Right lobe of liver (tissue), 6 donors: ENCODE measurements at places on chromosomes 13 and 19.

GRCh38 chr13:97979051-97979450, 25.6 kb downstream of the IPO5 start:
- no peak for DNase-seq

DNA sequence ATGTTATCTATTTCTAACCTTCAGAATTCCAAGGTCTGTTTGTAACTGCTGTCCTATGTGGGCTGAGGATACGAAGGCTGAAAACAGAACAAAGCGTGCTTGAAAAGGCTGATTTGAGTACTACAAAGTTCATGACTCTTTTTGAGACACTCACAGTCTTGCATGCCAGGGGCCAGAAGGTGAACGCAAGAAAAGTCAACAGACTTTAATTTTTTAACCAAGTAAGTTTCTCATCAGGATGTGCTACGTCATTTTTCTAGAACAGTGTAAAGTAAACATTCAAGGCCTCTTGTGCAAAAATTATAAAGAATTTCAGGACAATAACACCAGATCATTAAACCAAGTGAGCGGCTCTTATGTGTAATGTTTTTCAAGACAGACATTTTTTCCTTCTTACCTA, 163.5 kb downstream of the COG6 start:
- no peak for DNase-seq

DNA sequence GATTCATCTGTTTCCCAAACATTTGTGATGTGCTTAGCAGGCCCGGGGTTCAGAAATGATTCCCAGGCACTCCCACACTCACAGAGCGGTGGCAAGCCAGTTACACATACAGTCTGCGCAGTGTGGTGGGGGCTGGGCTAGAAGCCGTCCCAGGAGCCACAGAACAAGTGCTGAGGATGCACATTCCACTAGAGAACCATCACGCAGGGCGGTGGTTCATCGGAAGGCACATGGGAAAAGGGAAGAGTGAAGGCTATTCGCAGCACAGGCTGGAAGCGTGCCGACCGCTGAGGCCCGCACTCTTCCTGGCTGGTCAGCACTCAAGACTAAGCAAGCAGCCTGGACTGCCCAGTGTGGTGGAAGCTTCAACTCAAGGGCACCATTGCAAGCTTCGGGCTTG, 126.3 kb upstream of the SLC7A1 start:
- no peak for DNase-seq

GRCh38 chr13:32208860-32209259, 106.3 kb downstream of the ZAR1L start:
- no peak for DNase-seq

DNA sequence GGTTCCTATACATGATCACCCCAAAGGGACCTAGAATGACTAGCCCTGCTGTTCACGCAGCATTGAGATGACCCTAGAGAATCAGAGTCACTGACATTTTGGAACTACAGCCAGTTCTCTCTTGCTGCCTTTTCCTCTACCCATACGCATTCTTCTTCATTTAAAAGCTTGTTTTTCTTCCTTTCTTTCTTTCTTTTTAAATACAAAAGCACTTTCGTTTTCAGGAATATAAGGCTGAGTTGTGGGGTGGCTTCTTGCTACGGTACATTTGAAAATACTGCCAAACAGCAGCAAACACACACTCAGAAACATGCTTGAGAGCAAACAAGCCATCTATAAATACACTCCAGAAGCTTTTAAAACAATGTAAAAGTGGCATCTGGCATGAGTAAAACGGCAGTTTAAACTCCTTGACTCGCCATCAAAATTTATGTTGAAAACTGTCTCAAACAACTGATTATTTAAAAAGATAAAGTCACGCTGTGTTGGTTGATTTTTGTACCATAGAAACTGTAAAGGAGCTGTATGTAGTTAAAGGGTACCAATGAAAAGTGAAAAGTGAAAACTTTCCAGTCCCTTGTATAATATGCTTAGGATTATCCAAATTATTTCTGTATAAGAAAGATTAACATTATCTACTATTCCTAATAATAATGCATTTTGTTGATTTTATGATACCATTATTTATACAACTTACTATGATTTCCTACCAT, 95.6 kb downstream of the PCDH9 start:
- DNase-seq, result no peak

- DNase-seq, result peak; percentile 50
Measured at GRCh38 chr19:55075371-55075998, at the start of gene EPS8L1. EPS8L1 (plus strand) TSS chr19:55075869; CDS start chr19:55076445, 576 bp downstream.

DNA sequence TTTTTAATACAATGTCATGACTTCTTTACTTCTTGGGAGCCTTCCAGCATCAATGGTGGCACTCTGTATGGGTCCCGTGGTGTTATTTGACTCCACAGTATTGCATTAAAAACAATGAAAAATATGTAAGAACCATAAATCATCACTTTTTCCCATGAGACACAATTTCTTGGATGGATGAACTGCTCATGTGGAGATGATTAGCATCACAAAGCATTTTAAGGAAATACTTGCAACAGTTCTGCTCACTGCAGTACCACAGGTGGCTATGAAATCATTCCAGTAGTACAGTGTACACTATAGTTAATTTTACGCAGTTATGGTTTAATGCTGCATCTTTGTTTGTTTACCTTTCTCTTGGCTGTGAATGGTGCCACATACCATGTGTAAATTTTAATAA, 37.2 kb upstream of the C1QTNF9B start:
- DNase-seq, result no peak

DNA sequence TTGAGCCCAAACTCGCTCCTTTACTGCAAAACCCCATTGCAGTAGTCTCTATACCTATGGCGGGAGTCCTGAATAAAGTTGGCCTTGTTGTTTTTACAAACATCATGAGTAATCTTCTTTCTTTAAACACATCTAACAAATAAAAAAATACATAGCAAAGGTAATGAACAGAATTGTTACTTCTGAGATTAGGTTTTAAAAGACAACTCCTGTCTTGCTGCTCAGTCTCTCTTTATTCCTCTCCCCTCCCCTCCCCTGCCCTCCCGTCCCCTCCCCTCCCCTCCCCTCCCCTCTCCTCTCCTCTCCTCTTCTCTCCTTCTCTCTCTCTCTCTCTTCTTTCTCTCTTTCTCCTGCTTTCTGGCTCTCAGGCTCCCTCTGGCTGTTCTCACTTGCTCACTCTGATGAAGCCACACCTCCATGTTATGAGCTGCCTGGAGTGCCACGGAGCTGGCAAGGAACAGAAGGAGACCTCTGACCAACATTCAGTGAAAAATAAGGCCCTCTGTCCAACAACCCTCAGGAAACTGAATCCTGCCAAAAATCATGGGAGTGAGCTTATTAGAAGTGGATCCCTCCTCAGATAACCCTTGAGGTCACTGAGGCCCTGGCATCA, 300.7 kb upstream of the MIR17HG start:
- DNase-seq, result no peak

- DNase-seq, result no peak
Measured at GRCh38 chr19:38617283-38617763, 430 bp downstream of the MAP4K1 start.

- DNase-seq, result peak; percentile 22
Measured at GRCh38 chr19:58357481-58358145, 4.3 kb upstream of the A1BG start.

DNA sequence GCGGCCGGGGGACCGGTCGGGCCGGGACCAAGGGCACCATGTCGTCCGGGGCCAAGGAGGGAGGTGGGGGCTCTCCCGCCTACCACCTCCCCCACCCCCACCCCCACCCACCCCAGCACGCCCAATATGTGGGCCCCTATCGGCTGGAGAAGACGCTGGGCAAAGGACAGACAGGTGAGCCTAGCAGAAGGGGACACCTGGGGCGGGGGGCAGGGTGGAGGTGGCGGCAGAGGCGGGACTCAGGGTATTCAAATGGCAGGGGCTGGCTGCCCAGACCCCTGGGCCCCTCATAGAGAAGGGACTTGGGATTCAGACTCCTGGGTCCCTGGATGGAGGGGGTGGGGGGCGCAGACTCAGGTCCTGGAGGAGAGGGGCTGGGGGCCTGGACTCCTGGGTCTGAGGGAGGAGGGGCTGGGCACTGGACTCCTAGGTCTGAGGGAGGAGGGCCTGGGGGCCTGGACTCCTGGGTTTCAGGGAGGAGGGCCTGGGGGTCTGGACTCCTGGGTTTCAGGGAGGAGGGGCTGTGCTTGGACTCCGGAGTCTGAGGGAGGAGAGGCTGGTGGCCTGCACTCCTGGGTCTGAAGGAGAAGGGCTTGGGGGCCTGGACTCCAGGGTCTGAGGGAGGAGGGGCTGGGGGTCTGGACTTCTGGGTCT, 735 bp downstream of the BRSK1 start:
- DNase-seq, result no peak

DNA sequence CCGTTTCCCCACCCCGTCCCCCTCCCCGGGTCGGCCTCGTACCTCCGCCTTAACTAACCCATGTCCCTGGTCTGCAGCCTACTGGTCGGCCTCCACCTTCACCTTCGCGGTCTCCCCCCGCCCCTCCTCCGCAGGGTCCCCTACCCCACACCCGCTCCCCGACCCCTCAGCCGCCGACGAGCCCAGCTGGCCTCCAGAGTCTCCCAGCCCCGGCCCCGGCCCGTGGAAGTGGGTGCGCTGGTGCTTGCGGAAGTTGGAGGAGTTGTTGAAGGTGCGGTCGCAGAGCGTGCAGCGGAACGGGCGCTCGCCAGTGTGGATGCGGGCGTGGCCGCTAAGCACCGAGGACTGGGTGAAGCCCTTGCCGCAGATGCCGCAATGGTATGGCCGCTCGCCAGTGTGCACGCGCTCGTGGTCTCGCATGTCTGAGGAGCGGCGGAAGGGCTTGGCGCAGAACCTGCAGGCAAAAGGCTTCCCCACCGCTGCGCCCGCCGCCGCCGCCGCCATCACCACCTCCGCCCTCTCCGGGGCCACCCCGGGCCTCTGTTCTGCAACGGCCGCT, 2.6 kb downstream of the ZNF784 start:
- no peak for DNase-seq
